ENCODE measurements at places on chromosomes 6 and 20.
A peak's percentile ranks its signal among the peaks of the same experiment; 100 is the strongest.

DNA sequence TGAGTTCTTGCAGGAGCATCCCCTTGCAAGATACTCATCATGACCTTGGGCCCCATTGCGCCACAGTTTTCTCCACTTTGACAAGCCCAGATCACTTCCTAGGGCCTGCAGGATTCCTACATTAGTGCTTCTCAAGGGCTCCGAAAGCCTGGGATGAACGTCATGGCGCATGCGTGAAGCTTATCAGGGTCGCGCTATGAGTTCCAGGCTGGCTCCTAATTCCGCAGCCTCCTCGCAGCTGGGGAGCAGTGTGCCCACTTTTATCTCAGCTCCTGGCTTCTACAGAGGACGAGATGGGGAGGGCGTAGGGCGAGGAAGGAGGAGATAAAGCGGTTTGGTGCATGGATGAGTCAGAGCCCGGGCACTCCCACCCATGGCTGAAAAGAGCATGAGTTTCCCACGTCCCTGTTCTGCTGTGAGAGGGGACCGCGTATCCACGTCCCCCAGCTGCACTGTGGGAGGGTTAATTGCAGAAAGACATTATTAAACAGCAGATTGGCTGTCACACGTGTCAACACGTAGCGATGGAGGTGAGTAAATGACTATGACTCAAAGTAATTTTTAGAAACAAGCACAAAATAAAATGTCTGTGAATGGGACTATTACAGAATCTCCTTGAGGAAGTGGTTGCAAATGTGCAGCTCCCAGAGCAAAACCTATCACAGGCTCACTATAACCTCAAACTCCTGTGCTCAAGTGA is 72.9 kb upstream of the DSP start:
- peak; percentile 71 for DNase-seq

GRCh38 chr6:14228571-14228970 is 111.0 kb downstream of the CD83 start:
- DNase-seq = no peak

GRCh38 chr20:57495978-57496377 is 29.0 kb downstream of the CTCFL start:
- DNase-seq = no peak

DNA sequence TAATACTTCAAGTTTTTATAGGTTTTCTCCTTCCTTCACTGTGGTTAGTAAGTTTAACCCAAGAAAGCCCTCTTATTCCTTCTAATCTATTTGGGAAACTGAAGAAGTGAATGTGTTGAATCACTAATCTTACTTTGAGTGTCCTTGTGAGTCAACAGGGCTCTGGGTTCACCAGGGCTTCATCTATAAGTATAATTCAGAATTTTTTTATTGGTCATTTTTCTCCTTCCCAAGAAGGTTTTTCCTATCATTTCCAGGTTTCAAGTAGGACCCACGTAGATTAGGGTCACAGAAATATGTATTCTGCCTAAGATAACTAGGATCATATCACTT is 191.1 kb downstream of the ATXN1 start:
- DNase-seq = no peak

DNA sequence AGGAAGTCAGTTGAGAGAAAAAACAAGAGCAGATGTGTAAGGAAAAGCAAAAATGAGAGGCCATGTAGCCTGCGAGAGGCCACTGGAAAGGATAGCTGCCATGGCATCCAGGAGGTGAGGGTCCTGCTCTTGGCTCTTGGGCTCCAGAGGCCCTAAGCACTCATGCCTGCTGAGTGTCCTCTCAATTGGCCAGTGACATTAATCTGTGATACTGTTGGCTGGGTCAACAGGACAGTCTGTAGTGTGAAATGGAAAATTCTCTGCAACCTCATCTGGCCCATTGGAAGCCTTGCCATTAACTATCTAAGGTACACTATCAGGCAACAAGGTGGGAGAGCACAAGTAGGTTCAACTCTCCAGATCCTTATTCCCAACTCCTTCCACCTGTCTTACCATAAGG is 180.9 kb downstream of the LY86 start:
- DNase-seq = no peak

- no peak for DNase-seq
Observed at GRCh38 chr20:17541596-17541995, 10.4 kb upstream of the BFSP1 start.

DNA sequence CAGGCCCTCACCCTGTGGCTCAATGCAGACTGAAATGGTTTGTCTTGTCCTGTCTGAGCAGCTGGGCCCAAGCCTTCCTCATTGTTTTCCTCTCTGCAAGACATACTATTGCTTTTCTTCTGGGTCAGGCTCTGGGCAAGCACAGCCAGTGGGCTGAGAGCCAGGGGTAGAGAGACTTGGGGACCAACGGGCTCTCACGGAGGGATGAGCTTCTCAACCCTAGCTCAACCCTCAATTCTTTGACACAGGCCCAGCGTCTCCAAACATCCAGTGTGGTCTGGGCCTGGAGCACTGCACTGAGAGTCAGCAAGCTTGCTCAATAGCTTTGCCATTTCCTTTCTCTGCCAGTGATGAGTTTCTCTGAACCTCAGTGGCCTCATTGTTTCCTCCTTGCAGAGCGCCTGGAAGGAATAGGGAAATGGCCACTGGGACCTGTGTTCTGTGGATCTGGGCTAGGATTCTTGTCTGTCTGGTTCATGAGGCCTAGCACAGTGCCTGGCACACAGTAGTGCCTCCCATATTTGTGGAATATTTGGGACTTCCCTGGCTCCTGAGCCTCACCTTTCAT is 9.3 kb downstream of the ANGPT4 start:
- DNase-seq = no peak

DNA sequence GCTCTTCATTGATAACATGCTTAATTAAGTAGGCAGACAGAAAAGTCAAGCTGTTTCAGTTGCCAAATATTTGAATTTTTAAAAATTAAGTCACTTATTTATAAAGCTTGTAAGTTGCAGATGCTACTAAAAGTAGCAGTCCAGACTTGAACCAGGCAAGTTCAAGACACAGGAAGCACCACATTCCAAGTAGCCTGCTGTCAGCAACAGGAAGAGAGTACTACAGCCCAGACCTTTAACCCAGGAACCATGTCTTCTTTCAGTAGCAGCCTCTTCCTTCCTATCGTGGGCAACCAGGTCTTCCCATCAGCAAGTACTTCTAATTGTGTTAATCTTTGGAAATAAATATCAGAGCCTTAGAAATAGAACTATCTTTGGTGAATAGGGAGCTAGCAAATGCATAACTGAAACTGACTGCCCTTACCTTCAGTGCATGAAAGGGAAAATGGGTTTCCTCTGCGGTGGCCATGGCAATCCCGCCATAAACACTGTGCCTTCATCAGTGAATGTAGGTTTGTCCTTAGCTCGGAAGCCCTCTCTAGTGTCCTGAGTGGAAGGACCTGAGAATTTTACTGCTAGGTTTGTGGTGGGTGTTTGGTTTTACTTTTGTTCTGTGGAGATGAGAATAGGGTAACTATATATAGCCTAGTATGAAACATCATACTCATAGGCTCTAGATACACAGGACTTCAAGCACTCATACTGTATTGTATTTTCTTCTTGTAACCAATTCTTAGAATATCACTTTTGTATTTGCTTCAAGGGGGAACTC is 95.6 kb downstream of the SYCP2 start:
- no peak for DNase-seq

GRCh38 chr6:126381498-126381897 is 41.6 kb downstream of the CENPW start:
- no peak for DNase-seq

- no peak for DNase-seq
Observed at GRCh38 chr20:23080521-23080920, 5.6 kb downstream of the CD93 start.

DNA sequence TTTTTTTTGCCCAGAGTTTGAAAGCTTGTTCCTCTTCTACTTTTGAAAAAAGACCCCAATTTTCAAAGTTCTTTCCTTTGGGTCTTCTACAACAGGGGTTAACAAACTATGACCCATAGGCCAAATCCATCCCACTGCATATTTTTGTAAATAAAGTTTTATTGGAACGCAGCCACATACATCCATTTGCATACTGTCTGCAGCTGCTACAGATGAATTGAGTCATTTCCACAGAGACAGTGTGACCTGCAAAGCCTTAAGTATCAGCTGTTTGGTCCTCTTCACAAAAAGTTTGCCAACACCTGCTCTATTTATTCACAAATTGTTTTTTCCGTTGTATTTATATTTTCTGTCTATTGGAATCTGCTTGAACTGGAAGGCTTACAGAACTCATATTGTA is 189.2 kb downstream of the TBC1D7 start:
- DNase-seq = no peak

DNA sequence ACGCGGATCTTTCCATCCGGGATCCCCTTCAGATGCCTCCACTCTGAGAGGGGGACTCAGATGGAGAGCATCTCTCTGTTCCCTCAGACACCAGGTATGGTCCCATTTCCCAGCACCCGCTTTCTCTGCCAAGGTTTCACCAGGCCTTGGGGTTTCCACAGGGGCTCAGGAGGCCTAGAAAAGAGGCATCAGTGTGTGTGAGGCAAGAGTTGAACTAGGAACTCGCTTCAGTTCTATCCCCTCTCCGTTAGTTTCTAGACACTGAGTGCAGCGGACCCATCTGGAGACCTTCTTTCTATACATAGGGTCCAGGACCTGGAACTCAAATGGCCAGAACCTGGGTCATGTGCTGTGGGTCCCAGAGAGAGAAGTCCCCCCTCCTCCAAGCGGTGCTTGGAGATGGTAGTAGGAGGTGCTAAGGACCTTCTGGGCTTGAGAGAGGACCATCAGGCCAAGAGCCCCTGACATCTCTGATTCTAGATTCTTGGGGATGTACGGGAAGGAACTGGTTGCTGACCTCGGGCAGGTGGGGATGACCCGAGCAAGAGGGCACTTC is 2.1 kb downstream of the SLC12A5 start:
- DNase-seq = no peak

DNA sequence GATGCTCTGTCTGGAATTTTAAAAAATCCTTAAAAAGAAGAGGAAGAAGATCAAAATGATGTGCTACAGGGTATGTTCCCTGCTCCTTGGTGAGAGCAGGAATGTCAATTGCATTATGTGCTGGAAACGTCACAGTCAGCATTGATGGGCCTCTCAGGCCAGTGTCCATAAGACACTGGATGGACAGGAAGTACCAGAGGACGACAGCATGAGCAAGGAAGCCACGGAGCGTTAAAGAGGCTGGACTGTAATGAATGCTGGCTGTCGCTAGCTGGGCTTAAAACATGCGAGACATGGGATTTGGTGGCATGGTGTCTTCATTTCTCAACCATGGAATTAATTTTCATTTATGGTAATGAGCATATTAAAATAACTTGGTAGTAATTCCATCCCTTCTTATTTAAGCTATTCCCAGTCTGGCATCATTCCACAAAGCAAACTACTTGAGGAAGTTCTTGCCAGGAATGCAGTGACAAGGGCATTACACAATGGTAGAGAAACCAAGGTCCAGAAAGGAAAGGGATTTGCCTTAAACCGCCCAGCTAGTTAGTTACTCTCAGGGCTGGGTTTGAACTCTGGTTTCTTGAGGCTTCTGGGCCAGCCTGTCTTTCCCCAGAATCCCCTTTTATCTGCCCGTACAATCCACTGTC is 166.6 kb upstream of the SOX4 start:
- no peak for DNase-seq

DNA sequence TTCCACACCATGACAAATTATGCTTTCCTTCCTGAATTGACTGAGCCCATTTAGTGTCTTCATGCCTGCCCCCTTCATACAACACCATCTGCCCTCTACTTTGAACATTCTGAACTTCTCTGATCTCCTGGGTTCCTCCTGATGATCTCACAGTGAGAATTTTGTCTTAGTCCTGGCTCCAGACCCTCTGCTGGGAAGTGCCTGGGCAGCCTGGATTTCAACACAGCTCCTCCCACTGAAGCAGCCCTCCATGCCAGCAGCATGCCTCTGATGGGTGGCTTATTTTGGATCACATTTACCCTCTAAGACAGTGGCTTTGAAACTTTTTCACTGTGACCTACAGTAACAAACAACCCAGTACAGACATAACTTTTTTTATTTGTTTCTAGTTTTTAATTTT is 41.5 kb downstream of the DSE start:
- DNase-seq = no peak

DNA sequence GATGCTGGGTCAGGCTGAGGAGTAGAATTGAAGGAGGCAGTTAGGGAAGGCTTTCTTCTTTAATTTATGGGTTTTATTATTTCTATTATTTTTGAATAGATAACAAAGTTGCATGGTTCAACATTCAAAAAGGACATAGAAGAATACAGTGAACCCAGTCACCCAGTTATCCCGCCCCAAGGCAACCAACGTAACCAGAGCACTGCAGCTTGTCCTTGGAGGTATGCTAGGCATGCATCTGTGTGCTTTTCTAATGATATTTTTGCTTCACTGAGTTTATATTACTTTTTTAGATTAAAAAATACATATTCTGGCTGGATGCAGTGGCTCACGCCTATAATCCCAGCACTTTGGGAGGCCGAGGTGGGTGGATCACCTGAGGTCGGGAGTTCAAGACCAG is 47.4 kb upstream of the DSN1 start:
- no peak for DNase-seq

DNA sequence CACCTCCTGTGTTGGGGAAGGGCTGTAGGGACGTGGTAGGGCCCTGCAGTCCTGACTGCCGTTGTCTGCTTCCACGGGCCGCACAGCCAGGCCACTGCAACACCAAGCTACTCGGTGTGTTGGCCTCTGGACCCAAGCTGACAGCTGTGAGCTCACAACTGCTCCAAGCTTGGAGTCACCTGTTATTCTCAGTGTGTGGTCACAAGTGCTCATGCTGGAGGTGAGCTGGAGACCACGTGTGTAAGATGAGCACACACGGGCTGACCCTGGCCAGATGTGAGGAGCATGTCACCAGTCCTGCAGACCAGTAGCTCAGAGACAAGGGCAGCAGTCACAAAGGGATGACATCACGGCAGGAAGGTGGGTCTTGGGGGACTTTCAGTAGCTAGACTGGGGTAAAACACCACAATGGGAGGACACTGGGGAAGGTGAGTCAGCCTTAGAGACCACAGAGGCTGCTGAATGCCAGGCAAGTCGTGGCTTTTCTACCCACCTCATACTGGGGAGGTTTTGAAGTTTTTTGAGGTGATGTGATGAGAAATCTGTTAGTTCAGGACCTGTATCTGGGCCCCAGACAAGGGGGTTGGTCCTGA is 87.3 kb downstream of the FAM120B start:
- DNase-seq = no peak

Measured in H54 (cell line).